ENCODE measurements at places on chromosomes 6 and 20.

- DNase-seq = peak; percentile 41
These were observed 66.0 kb downstream of the PLAGL1 start for GRCh38 chr6:143941852-143942627.

DNA sequence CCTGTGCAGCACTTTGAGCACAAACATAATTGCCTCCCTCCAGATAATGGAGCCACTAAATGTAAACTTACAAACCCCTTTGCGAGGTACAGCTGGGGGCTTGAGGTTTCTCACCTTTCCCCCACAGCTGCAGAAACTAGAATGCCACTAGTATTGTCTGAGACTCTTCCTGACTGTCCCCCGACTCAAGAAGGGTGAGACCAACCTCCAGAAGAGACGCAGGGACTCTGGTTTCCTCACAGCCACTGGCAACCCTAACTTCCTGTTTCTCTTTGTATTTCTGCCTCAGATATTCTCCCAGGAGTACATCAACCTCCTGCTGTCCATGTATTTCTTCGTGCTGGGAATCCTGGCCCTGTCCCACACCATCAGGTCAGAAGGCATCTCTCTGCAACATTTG, 23.6 kb downstream of the HM13 start:
- DNase-seq = no peak

DNA sequence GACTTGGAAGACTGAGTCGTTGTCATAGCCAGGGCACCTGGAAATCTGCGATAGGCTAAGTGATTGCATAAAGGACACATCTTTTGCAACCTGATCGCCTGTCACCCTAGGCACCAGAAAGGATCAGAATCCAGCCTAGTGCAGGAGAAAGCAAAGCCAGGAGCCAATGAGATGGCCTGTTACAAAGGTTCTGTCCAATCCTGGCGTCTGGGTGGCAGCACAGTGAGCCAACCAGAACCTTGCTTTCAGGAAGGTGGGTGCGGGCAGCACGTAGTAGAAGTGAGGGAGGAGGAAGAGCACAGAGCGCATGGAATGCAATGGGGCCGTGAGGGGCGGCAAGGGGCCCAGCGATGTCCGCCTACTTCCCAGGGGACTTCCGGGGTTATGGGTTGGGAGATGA, 120.4 kb upstream of the GGTLC1 start:
- DNase-seq = no peak

DNA sequence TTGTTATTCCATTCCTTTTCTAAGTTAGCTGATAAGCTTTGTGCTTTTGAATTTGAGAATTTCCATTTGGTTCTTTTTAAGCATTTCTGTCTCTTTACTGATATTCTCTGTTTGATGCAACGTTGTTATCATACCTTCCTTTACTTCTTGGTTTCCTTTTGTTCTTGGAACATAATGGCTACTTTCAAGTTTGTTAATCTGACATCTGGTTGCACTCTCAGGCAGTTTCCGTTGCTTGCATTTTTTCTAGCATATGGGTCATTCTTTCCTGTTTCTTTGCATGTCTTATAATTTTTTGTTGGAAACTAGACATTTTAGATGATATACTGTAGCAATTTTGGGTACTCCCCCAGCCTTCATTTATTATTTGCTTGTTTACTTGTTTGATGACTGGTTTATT, 12.5 kb downstream of the CDC5L start:
- DNase-seq = no peak

- DNase-seq = no peak
These were observed 109.3 kb downstream of the IPCEF1 start for GRCh38 chr6:154247119-154247861.

DNA sequence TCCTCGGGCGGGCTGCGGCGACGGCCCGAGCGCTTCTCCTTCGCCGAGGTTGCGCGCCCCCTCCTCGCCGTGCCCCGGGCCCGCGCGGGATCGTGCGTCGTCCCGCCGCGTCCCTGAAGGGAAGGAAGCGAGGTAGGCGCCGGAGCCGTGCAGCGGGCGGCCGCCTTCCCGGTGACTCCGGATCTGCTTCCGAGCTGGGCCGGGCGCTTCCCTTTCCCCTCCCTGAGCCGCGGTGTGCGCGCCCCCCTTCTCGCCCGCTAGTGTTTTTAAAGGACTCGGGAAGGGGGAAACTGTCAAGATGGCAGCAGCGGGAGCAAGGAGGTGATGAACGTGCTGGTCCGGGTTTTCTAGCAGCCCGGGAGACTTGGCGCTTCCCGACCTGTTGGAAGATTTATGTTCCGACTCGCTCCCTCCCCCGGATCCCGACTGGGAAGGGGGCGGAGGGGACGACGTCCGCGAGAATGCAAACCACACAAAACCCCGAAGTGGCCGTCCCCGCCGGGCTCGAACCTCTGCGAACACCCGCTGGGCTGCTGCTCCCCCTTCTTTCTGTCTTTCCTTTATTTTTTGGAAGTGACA, 744 bp upstream of the FOXO3 start:
- DNase-seq = peak; percentile 11

DNA sequence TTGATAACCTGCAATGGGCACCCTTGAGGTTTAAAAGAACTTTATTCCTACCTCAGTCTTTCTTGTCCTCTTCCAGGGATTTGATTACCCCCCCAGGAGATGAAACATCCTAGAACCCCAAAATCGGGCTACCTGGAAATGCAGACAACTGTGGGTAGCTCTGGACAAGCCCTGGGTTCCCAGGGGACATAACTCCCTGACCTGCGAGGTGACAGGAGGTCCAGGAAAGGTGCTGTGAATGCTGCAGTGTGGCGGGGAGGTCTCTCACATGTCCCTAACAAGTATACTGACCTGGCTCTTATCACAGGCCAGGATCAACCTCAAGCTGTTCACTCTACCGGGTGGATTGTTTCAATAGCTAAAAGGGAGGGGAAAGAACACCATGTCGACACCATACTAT, 11.6 kb downstream of the JAG1 start:
- no peak for DNase-seq

GRCh38 chr6:4192173-4192572, 56.8 kb upstream of the ECI2 start:
- DNase-seq = no peak

DNA sequence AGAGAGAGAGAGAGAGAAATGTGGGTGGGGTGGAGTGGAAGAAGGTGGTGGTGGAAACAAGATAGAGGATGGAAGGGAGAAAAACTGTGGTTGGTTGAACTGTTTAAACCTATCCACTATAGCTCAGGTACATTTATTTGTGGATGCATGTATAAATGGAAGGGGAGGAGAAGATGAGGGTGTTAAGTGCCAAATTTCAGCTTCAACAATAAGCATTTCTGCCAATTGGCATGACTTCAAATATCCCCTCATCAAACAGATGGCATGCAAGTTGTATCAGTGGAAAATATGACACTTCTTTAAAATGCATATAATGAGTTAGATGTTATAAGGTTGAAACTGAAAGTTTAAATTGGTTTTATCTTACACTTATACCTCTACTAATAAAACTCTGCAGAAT, 216.1 kb downstream of the LMBRD1 start:
- no peak for DNase-seq

DNA sequence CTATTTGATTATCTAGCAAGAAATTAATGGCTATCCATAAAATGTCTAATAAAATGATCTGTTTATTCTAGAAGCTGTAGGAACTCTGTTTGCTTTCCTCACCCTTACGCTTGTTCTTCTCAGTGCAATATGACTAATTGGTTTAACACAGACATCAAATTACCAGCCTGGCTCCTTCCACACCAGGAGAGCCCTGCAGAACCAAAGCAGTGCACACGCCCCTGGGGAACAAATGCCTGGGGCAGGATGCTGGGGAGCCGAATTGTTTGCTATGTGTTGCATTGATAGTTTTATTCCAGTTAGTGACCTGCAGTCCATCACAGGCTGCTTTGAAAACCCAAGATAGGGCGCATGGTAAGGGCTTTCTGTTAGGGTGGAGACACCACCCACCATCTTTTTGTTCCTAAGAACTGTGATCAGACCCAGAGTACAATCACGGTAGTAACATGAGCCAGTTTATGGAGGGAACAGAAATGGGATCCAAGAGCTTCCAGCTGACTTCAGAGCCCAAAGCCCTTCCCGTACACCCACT, 126.4 kb upstream of the CD93 start:
- no peak for DNase-seq

GRCh38 chr20:21981597-21982344, 276.3 kb downstream of the PAX1 start:
- no peak for DNase-seq

DNA sequence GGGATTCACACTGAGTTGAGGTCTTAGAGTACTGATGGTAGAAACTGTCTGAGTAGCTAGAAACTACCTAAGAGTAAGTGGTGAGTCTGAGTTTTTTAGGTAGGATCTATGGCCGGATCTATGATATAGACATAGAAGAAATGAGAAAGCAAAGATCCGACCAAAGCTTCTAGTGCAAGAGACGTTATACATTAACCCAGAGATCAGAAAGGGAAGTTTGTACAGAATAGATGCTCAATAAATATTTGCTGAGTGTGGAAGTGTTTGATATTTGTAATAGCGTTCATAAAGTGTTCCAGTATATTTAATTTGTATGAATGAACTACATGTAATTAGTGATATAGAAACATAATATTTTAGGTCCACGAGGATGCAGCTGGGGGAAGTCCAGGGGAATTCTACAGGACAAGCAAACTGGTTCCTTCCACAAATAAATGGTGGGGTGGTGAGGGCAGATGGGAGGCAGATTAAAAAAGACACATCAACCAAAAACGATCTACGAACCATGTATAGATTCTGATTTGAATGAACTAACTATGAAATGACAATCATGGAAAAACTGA, 31.9 kb upstream of the JARID2 start:
- DNase-seq = no peak

- DNase-seq = no peak
These were observed 91.1 kb upstream of the BTN3A2 start for GRCh38 chr6:26273673-26274588.
